Fibroblast of the conjunctiva (primary cell): ENCODE measurements at places on chromosomes 13 and 19.

- DNase-seq = no peak
Observed at GRCh38 chr13:112027250-112027649, 39.7 kb upstream of the SOX1 start.

DNA sequence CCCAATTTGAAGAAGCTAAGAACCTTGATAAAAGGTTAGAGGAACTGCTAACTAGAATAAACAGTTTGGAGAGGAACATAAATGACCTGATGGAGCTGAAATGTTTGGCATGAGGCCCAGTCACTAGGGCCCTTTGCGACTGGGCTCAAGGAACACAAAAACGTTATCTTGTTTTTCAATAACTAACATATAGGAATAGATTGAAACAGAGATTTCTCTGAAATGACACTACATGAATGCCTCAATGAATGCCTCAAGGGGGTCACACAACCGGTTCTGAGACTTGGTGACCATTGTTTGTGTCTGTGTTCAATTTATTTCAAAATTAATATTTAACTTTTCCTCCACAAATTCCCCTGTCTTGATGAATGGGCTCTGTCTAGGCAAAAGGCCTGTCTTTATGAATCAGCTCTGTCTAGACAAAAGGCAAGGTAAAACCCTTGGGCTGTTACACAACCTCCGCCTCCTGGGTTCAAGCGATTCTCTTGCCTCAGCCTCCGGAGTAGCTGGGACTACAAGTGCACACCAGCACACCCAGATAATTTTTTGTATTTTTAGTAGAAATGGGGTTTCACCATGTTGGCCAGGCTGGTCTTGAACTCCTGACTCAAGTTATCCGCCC is 932 bp upstream of the ZNF486 start:
- DNase-seq = no peak

DNA sequence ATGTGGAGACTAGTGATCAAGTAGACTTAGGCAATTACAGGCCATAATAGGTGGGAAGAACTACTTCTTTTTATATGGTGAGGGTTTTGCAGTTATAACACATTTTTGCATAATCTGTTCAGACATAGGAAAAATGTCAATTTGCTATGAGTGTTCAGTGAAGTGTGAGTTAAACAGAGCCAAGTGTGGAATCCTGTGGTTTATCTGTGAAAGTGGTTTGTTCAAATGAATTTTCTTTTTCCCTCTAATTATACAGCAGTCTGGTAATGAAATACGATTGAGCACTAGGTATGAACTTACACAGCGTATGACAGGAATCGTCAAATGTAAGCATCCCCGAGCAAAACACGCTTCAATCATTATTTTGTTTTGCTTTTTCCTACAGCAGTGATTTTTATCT is 178.3 kb downstream of the STK24 start:
- no peak for DNase-seq

DNA sequence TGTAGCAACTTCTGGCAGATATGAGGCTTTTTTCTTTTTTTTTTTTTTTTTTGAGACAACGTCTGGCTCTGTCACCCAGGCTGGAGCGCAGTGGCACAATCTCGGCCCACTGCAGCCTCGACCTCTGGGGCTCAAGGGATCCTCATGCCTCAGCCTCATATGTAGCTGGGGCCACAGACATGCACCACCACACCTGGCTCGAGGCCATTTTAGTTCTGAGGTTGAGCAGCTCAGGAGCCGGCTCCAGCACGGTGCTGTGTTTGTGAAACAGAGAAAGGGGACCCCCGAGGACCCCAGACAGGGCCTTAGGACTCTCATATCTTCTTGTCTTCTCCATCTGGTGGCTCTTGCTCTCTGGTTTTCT is 3.4 kb upstream of the FLT3LG start:
- no peak for DNase-seq

GRCh38 chr13:97302611-97303010 is 80.5 kb downstream of the MBNL2 start:
- DNase-seq = no peak

- peak; percentile 59 for DNase-seq
Observed at GRCh38 chr19:43731846-43732245, 16.0 kb downstream of the IRGC start.

DNA sequence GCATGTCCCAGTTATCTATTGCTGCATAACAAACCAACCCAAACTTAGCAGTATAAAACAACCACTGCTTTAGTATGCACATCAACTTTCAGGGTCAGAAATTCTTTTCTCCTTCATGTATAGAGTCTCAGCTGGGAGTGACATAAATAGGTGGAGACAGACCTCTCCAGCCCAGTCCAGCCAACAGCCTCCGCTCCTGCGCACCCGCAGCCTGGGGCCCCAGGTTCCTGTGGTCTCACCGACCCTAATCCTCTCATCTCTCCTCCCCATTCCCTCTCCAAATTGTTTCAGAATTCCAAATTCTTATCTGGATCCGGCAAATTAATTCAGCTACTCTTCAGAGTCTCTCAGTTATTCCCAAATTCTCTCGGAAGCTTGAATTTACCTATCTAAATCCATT is 522 bp upstream of the ATP12A start:
- no peak for DNase-seq

DNA sequence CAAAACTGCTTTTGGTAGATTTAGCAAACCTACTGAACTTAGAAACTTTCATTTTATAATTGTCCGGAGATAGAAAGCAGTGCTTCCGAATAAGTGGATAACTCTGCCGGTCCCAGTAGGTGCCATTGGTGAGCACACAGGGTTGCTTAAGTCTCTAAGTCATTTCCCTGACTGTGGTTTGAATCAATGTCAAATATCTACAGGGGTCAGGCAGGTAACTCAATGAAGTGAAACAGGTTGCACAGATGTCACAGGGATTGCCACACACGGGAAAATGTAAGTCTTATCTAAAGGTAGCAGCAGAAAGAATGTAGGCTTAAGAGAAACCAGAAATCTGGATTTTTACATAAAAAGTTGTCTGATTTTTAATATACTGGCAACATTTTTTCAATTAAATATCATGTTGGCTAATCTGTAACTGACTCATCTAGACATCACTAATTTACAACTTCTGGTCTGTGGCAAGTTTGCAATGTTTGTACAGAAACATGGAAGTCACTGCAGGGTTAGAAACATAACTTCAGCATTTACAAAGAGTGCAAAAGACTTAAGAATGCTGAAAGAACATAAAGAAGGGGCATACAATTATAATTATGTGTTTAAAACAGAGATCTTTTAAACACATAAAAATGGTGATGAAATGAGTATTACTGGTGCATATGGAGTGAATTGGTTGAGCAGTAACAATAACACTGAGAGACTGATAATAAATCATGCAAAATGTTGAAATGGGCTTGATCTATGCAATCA is 14.3 kb upstream of the LRRC63 start:
- DNase-seq = no peak

DNA sequence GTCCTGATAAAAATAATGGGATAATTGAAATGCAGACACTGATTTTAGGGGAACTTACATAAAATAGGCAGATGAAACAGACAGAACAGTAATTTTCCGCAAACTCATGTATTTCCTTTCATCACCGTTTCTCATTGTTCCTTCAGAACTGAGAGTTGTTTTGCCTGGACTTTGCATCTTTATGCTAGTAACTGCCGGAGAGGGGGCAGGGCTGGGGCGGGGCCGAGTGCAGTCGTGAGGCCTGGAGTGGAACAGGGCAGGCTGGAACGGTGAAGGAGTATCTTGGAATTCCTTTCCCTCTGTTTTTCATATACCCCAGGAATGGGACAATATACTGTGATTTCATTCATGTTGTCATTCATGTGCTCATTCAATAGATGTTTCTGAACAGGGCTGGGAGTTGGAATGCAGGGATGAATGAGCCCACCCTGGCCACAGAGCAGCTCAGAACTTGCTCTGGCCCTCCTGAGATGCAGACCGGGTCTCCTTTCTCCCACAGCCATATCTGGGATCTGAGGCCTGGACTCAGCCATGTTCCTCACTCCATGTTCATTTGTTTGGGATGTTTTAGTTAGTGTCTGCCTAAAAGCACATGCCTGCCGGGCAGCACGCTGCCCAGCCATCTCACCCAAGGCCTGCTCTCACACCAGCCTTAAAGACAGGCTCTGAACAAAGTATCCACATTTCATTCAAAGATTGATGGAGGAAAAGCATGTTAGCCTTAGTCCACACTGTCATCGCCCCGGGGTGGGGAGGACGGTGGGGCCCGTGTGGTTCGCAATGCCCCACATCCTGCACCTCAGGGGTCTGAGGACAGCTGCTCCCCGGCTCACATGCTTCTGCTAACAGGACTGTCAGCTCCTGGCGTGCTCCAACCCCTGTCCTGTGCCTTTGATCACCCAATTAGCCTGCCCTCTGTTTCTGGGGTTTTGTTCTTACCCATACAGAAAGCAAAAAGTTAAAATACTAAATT is 92.9 kb downstream of the SOX1 start:
- DNase-seq = no peak
